ENCODE measurements at places on chromosomes 12 and 14. TPM values are rescaled to one million over a fixed set of nuclear protein-coding genes. Genes with fewer than 3 reads are reported as not detected.

The KRT74 gene
- not detected for total RNA-seq

The ADAMTS20 gene
- not detected for total RNA-seq

The PTHLH gene
- total RNA-seq = 4.4 TPM

The RHEBL1 gene
- 0.34 TPM for total RNA-seq

The GPHN gene
- total RNA-seq = 2.2 TPM

The GNS gene
- 97.6 TPM for total RNA-seq

The EIF2S3B gene
- 0.34 TPM for total RNA-seq

The TAMALIN gene
- 6.8 TPM for total RNA-seq

The KHNYN gene
- 25.1 TPM for total RNA-seq

The NANOG gene
- not detected for total RNA-seq

The FGF23 gene
- total RNA-seq = not detected

The RNU4-1 gene
- under 0.01 TPM for total RNA-seq

The P2RX2 gene
- not detected for total RNA-seq

The ZBTB42 gene
- total RNA-seq = 6.7 TPM

The RNASE7 gene
- total RNA-seq = not detected

The TMPRSS12 gene
- total RNA-seq = not detected

The RNF212B gene
- total RNA-seq = not detected

The CFAP54 gene
- total RNA-seq = not detected

The KRT79 gene
- 1.1 TPM for total RNA-seq

The PRB4 gene
- not detected for total RNA-seq

The OR6C2 gene
- total RNA-seq = not detected

The HSP90AA1 gene
- 670 TPM for total RNA-seq

The PELI2 gene
- total RNA-seq = 5.3 TPM

The NDUFA9 gene
- total RNA-seq = 129 TPM

The SLC17A8 gene
- not detected for total RNA-seq

The POTEG gene
- not detected for total RNA-seq

The C2CD5 gene
- total RNA-seq = 12.6 TPM

The PRPH gene
- total RNA-seq = not detected

The SCNN1A gene
- 0.18 TPM for total RNA-seq

The ARHGEF40 gene
- total RNA-seq = 38.7 TPM

The KCNA1 gene
- not detected for total RNA-seq

The PLD4 gene
- total RNA-seq = not detected

The MAP3K9 gene
- 0.22 TPM for total RNA-seq

All from SJSA1 (cell line).